Stimulated activated CD8-positive, alpha-beta memory T cell treated with anti-CD3 and anti-CD28 coated beads, Interleukin-4, amount 100 ng/mL, for 24 hours (primary cell): ENCODE measurements at places on chromosomes 3 and 15.
A peak's percentile ranks its signal among the peaks of the same experiment; 100 is the strongest.

- no peak for DNase-seq
Measured at GRCh38 chr15:37517191-37517895, 417.0 kb upstream of the MEIS2 start.

DNA sequence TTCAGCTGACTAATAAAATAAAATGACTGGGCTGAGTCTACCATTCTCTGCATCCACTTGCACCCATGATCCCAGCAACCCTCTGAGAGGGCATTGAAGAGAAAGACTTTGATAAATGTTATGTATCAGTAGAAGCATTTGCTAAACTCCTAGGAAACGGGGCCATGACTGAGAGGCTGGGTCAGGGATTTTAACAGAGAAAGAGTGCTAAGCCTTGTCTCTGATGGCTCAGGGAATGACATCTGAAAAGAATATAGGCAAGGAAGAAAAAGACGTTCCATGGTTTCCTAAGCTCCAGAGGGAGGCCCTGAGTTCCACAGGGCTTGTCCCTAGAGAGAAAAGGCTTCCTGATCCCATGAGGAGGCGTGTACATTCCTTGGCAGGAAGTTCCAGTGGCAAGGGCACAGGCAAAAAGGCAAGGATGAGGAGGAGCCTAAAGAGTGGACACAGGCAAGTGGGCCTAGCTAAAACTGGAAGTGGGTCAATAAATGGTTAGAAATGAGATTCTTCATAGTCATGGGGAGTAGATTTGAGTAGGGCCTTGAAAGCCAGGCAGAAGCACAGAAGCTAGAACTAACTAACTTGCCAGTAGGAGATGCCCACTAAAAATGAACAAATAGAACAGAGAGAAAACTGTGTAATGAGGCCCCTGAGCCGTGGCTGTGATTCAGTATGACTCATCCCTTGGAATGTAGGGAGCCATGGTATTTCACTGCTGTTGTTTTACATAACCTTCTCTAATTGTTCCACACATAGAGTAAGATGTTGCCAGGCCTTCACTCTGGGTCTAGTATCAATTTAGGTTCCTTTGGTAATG, 44.9 kb upstream of the MANF start:
- DNase-seq, result no peak

GRCh38 chr3:13648060-13649001, 99.4 kb downstream of the FBLN2 start:
- DNase-seq, result peak; percentile 69

GRCh38 chr3:181715571-181716340, 4.0 kb downstream of the SOX2 start:
- no peak for DNase-seq

GRCh38 chr3:187983484-187984124, 170.4 kb upstream of the LPP start:
- no peak for DNase-seq

- no peak for DNase-seq
Measured at GRCh38 chr3:61055447-61055846, 195.8 kb downstream of the FHIT start.

GRCh38 chr3:79063624-79064023, 704.2 kb downstream of the ROBO1 start:
- DNase-seq, result no peak

DNA sequence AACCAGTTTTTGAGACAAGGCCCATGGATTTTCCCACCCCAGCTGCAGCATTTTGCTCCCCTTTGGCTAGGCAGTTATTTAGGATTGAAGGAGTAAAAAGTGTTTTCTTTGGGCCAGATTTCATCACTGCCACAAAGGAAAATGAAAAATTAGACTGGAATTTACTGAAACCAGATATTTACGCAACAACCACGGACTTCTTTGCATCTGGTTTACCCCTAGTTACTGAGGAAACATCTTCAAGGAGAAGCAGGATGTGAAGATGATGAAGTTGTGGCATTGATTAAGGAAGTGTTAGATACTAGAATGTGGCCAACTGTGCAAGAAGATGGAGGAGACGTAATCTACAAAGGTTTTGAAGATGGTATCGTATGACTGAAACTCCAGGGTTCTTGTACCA, 165.2 kb upstream of the MYRIP start:
- no peak for DNase-seq

GRCh38 chr3:50248387-50248786, 12.4 kb downstream of the GNAI2 start:
- no peak for DNase-seq

DNA sequence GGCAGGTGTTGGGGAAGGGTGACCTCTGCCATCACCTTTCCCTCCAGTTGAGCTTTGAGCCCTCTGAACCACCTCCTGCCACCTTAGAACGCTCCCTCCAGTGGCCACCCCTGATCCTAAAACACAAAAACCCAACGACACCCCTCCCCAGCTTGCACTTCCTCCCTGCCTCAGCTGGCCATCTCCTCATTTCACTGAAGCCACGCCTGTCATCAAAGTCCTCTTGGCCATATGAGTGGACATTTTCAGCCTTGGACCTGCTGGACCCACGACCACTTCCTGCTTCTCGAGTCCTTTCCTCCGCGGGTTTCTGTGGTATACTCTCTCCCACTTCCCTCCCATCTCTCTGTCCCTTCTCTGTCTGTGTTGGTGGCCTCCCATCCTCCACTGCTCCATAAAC, 48.5 kb upstream of the NR2C2 start:
- no peak for DNase-seq

DNA sequence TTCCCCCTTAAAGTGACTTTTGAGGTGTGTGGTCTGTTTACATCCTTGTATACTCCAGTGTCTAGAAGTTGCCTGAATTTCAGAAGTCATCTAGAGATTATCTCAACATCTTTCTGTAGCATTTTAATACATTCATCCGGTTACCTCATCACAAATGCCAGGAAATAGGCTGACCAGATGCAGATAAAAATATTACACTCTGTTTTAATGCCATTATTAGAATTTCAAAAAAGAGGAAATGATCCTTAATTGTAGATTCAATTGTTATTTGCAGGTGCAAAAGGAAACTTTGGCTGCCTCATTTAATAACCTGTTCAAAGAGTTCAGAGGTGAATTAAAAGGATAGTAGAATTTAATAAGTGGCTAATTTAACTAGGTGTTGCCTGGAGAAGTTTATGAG, 290.9 kb downstream of the C3orf38 start:
- no peak for DNase-seq

DNA sequence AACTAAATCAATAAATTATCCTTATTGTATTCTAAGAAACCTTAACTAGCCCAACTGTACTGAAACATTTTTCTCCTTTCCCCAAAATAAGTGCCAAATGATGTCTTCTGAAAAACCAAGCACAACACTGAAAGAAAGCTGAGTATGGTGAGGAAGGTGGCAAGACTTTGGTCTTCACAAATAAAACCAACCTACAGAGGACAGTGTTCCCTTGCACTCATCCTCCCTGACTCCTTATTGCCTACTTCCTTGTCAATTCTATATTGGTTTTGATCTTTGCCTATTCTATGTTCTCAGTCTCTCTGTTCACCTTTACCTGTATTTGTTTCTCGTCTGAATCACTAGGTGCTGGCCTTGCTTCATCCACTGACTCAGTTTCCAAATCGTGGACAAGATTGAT, 490.1 kb upstream of the ZNF385D start:
- no peak for DNase-seq

DNA sequence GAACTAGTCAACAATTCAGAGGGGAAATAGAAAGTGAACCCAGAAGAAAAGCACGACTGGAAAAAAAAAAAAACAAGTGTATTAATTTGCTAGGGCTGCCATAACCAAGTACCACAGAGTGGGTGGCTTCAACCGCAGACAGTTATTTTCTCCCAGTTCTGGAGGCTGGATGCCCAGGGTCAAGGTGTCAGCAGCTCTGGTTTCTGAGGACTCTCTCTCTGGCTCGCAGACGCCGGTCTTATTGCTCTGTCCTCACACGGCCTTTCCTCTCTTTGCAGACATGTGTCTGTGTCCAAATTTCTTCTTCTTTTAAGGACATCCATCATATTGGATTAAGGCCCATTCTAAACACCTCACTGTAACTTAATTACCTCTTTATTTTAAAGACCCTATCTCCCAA, 291.8 kb downstream of the XXYLT1 start:
- no peak for DNase-seq

GRCh38 chr15:91478717-91479191, 374.8 kb upstream of the SLCO3A1 start:
- no peak for DNase-seq

- no peak for DNase-seq
Measured at GRCh38 chr3:102336130-102336529, 98.7 kb upstream of the ZPLD1 start.

- no peak for DNase-seq
Measured at GRCh38 chr3:181694805-181695660, 16.7 kb upstream of the SOX2 start.

GRCh38 chr3:51975852-51976549, 1.1 kb downstream of the ABHD14A start:
- no peak for DNase-seq

DNA sequence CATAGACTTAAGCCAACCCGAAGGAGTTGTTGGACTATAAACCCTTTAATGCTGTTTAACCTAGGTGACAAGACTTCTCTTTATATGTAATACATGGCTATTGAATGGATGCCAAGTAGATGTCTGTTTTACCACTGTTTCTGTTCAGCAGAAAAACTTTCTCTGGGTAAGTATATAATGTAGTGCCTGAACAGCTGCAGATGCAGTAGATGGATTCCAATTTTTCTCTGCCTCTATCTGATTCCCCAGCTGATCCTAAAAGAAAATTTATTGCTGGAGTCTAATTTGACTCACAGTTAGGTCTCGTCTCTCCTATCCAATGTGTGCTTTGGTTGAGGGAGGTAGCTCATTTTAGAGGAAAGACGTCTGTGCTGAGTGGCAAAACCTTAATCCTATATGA, 256.5 kb upstream of the CBLB start:
- no peak for DNase-seq

DNA sequence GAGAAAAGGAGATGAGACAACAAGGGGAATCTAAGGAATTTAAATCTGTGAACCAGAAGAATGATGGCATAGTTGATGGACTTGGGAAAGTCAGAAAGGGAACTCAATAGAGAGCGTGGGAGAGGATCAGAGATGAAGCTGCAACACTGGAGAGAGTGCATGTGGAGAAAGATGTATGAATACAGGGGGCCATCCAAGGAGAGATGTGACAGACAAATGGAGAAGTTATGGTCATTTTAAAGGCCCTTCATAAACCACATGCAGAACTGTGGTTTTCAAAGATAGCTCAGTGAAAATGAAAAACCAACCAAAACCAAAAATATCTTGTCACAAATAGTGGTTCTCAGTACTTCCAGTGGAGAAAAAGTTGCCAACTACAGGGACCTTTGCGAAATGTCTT, 265.2 kb downstream of the SUCLG2 start:
- no peak for DNase-seq

GRCh38 chr3:183500981-183501704, 54.4 kb downstream of the KLHL6 start:
- DNase-seq, result no peak

DNA sequence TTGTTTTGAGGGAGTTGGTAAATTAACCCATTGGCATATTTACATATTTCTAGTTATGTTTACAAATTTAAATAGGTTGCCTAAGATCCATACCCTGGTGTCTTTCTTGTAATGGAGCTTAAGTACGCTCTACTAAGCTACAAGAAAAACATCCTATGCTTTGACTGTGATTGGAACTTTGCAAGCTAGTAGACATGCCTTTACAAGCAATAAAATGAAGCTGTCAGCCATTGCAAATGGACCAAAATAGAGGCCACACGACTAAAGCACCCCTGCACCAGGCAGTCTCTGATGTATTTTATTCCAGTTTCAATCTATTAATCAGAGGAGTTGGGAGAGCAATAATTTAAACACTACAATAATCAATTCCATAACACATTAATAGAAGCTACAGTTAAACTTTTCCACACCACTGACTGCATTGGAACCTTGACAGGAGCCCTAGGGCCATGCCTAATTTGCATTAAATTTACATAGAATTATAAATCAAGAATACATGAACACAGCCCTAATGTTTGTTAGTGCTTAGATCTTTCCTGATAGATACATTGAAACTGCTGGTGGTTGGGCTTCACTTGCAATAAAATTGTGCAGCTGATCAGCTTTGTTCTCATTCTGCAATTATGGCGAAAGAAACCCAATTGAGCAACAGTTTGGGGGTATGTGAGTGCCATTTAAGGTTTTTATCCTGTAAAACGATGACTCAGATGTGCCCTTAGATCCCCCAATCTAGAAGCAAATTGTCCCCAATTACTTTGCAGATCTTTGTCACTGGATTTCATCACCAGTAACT, 360.1 kb downstream of the LSAMP start:
- no peak for DNase-seq

DNA sequence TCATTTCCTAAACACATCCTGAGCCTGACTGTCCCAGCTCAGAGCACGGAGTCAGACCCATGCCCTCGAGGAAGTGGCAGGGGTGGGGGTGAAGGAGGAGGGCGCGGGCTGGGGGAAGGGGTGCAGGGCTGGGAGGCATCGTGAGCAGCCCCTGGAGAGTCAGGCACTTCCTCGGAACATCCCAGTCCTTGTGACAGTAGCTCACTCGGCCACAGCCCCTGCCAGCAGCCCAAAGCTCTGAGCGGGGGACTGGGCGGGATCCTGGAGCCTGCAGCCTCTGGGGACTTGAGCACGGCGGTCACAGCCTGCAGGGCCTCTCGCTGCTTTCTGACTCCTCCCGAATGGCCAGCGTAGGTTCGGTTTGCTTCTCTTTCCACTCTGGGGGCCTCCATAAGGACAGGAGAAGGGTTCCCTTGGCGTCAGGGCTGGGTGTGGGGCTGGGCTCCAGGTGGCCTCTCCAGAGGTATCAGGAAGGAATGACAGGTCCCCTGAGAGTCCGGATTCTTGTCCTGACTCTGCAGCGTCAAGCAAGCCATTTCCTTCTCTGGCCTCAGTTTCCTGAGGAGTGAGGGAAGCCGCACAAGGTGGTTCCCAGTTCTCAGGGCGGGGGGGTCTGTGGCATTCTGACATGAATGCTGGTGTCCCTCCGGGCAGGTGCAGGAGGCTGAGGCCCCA, 20.9 kb downstream of the PSTPIP1 start:
- DNase-seq, result no peak

DNA sequence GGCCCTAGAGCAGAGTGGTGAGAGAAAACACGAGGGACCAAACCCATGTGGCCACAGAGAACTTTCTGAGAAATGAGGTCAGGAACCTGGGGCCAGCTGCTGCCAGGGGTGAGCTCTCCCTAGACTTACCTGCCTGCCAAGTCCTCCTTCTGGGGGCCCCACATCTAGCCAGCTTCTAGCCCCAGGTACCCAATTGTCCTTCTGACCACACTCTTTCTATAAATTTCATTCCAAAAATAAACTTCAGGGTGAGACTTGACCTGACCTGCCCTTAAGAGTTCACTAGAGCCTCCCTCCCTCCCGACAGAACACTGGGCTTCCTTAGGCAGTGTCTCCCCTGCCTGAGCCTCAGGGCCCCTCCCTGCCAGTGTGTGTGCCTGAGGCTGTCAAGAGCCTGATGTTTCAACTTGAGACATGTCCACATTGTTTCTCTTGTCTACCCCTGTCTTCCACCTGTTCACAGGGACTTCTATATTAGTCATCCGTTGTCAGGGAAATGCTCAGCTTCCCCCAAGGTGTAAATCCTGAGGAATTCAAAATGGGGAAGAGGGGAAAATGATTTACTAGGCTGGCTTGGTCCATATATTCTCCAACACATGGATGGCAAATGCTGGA, 312.8 kb upstream of the TLE3 start:
- DNase-seq, result no peak
